Neuronal stem cell (in vitro differentiated cells): ENCODE measurements at places on chromosomes 1 and 21.

DNA sequence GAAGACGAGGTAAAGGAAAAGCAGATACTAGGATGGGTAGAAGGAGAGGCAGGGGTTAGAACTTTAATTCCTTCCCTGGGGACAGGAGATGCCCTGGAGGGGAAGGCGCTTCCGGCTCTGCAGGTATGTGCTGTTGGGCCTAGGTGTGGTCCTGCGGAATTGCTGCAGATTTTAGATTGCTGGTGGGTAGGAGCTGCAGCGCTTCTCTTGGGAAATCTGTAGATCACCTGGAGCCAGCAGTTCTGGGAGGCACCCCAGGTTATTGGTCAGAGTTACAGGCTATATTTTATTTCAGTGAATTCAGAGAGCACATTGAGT, 1.1 kb downstream of the MGST3 start:
- H3K27me3 ChIP-seq, result peaks cover 17% of the 10 kb centered on the region
- H3K4me3 ChIP-seq, result peak overlapping the region; percentile 79
- H3K4me1 ChIP-seq, result peaks cover 8% of the 10 kb centered on the region
- DNase-seq, result no peak
- H3K36me3 ChIP-seq, result peaks cover 13% of the 10 kb centered on the region

DNA sequence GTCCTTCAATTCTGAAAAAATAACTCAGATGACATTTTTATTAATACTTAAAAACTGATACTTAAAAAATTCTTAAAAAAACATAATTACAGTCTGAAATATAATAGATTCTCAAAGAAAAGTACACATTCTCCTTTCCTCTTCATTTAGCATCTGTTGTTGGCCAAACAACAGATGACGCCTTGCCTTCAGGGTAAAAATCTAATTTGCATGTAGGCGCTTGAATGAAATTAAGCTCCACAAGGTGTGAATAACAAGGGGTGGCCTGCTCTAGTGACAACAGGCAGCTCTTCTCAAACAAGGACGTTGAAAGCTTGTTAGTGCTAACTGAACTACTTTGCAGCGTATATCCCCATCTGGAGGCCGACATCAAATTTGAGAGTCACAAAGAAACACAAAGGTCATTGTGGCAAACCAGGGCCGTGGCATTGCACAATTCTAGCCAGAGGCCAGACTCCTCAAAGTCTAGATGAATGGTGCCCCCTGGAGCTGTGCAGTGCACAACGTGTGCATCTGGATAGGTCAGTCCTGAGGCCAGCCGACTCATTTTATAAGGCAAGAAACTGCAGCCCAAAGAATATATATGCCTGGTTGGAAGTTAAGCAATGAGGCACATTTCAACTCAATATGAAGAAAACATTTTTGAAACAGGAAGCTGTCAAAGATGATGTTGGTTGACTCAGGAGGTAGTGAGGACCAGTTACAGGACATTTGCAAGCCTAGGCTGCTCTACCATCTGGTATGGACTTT, 459.2 kb upstream of the RUNX1 start:
- H3K27me3 ChIP-seq, result no peaks in the 10 kb centered on the region
- peak; percentile 17 for DNase-seq
- no peaks in the 10 kb centered on the region for H3K36me3 ChIP-seq
- H3K27ac ChIP-seq, result no peak overlapping the region
- no peaks in the 10 kb centered on the region for H3K4me1 ChIP-seq
- H3K4me3 ChIP-seq, result no peak overlapping the region

GRCh38 chr1:31064111-31064717, 1.3 kb downstream of the PUM1 start:
- H3K4me1 ChIP-seq, result no peaks in the 10 kb centered on the region
- H3K27ac ChIP-seq, result peak overlapping the region; percentile 70
- H3K27me3 ChIP-seq, result no peaks in the 10 kb centered on the region
- peaks cover 31% of the 10 kb centered on the region for H3K36me3 ChIP-seq

- no peaks in the 10 kb centered on the region for H3K36me3 ChIP-seq
- no peak for DNase-seq
- no peaks in the 10 kb centered on the region for H3K4me1 ChIP-seq
- H3K27me3 ChIP-seq, result no peaks in the 10 kb centered on the region
- H3K4me3 ChIP-seq, result no peak overlapping the region
These were observed 76.2 kb upstream of the CD34 start for GRCh38 chr1:207987164-207987563.

DNA sequence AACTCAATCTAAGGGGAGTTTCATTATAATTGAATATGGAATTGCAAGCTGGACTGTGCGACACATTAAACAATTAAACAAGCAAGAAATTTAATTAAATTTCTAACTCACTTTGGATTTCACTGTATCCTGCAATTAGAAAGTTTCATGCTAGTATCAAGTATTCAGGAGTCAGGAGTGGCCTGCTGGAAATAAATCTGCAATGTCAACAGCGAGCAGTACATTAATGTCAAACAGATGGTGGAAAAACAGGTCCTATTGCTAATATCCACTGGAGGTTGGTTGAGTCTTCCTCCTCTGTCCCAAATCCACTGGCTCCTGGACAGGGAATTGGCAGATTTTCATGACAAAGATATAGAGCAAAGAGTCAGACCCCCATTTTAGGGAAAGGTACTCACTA, 237.1 kb downstream of the VAV3 start:
- no peaks in the 10 kb centered on the region for H3K36me3 ChIP-seq
- H3K27me3 ChIP-seq, result no peaks in the 10 kb centered on the region
- H3K4me3 ChIP-seq, result no peak overlapping the region
- H3K27ac ChIP-seq, result no peak overlapping the region
